ENCODE measurements at places on chromosomes 3 and 15.

DNA sequence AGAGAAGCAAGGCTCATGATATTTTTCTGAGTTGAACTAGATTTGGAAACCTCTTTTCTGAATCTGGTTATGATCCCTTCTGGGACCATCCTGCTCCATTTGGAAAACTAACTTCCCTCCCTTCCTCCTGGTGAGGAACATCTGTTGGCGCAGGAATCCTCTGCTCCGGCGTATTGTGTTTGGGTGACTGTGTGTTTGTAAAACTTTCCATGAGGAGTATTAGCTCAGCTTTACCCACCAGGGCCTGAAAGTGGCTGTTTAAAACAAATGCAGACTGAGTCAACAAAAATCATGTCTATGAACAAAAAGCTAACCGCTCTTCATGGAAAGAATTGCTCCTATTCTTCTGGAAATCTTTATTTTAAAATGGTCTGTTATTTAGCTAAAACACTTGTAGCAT, 17.7 kb downstream of the STARD9 start:
- DNase-seq = no peak

DNA sequence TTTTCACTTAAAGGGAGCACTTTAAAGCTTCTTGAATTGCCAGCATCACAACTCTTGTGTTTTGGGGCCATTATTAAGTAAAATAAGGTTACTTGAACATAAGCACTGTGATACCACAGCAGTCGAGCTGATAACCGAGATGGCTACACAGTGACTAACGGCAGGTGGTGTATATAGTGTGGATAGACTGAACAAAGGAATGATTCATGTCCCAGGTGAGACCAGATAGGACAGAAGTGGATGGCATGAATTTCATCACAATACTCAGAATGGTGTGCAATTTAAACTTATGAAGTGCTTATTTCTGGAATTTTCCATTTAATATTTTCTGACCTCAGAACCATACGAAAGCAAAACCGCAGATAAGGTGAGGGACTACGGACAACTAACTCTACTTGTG, 40.2 kb downstream of the PBRM1 start:
- no peak for DNase-seq

DNA sequence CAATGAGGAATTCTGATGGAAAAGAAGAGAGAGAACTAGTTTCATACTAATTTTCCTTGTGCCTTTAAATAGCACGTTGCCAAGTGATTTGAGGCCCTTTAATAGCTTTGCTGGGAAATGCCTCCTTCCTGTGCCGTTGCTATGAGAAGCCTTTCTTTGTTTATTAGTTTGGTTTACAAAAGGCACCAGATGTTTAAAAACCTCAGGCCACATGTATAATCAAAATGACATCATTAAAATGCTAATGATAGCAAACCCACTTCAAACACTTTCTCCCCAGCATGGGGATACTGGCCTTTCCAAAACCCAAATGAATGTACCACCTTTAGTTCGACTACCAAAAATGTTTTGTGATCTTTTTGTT, 50.0 kb upstream of the TBC1D23 start:
- peak; percentile 70 for DNase-seq

- DNase-seq = no peak
Measured at GRCh38 chr3:133742351-133743091, 3.7 kb upstream of the TF start.

DNA sequence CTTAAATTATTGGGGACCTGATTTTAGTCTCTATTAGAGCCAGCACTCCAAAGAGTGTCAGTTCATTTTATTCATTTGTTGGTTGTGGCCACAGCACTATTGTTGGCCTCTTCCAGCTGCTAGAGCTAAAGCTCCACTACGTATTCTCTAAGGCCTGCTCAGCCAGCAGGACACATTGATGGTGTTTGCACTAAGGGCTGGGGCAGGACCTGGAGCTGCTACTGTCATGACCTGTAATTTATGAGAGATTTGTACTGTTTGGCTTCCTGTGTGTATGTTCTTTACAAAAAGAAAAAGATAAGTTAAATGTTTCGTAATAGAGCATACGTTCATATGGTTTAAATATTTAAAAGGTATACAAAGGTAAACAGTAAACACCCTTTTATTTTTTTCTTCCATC, 8.1 kb downstream of the GFM1 start:
- DNase-seq = no peak

Data from iPS DF 19.7 (cell line).